Muscle of leg (tissue), 16 donors: ENCODE measurements at places on chromosomes 5 and 9. TPM values are rescaled to one million over a fixed set of nuclear protein-coding genes. Genes with fewer than 3 reads are reported as not detected.

ZNF367 gene
- total RNA-seq: 5.8 TPM

WNK2 gene
- total RNA-seq: 7.4 TPM

CD74 gene
- total RNA-seq: 50.2 TPM

RAB3C gene
- 0.13 TPM for total RNA-seq

FOXD4L4 gene
- total RNA-seq: 0.04 TPM

SPINK7 gene
- total RNA-seq: not detected

GRCh38 chr9:115328228-115328627 lies 210.3 kb upstream of the TNC start:
- H3K27me3 ChIP-seq: no peaks in the 10 kb centered on the region
- H3K4me3 ChIP-seq: no peak overlapping the region
- H3K4me1 ChIP-seq: no peaks in the 10 kb centered on the region
- no peak for DNase-seq
- no peak overlapping the region for H3K27ac ChIP-seq
- no peaks in the 10 kb centered on the region for H3K36me3 ChIP-seq

DNA sequence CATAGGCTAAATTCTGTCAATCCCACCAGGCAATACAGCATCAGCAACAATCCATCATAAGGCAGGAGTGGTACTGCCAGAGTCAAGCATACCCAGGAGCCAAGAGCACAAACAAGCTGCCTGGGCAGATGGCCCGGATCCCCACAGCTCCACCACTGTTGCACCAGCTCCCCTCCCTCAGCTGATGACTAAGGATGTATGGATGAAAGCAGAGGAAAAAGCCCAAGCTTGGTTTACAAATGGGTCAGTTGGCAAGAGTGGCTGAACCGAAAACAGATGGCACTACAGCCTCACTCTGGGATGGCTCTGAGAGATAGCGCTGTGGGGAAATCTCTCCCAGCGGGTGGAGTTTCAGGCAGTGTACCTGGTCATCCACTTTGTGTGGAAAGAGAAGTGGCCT lies 29.4 kb downstream of the DROSHA start:
- no peaks in the 10 kb centered on the region for H3K4me1 ChIP-seq
- no peaks in the 10 kb centered on the region for H3K27me3 ChIP-seq
- H3K36me3 ChIP-seq: peaks cover 67% of the 10 kb centered on the region
- H3K27ac ChIP-seq: no peak overlapping the region
- no peak overlapping the region for H3K4me3 ChIP-seq

- no peak overlapping the region for H3K4me3 ChIP-seq
- no peaks in the 10 kb centered on the region for H3K36me3 ChIP-seq
- H3K27me3 ChIP-seq: no peaks in the 10 kb centered on the region
- H3K27ac ChIP-seq: no peak overlapping the region
- no peaks in the 10 kb centered on the region for H3K4me1 ChIP-seq
- DNase-seq: no peak
Observed at GRCh38 chr5:30237189-30237588, 956.3 kb upstream of the CDH6 start.

- peaks cover 2% of the 10 kb centered on the region for H3K4me1 ChIP-seq
- no peaks in the 10 kb centered on the region for H3K27me3 ChIP-seq
- H3K36me3 ChIP-seq: no peaks in the 10 kb centered on the region
- no peak overlapping the region for H3K4me3 ChIP-seq
Observed at GRCh38 chr9:81470864-81471263, 218.5 kb downstream of the TLE1 start.

GRCh38 chr9:102087141-102087540 lies 348.7 kb upstream of the GRIN3A start:
- H3K27ac ChIP-seq: no peak overlapping the region
- no peaks in the 10 kb centered on the region for H3K4me1 ChIP-seq
- no peaks in the 10 kb centered on the region for H3K36me3 ChIP-seq
- no peaks in the 10 kb centered on the region for H3K27me3 ChIP-seq

DNA sequence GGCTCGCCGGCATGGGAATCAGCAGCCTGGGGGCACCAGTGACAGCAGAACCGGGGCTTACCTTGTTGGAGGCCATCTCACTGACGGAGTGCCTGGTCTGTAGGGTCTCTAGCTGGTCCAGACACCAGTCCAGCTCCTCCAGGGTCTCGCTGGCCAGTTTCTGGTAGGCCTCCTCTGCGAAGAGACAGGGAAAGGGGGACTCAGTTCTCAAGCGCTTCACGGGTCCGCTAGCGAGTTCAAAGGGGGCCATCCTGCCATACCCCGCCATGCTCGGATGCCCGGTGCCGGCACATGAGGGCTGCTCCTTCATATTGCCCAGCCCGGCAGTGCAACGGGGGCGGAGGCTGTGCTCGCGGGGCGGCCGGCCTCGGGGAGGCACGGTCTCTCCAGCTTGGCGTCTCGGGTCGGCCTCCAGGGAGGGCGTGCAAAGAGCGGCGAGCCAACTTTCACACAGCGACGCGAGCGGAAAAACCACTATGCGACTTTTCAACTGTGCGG lies 456.0 kb downstream of the RAB3C start:
- no peak for DNase-seq
- H3K27ac ChIP-seq: peak overlapping the region; percentile 80
- H3K4me1 ChIP-seq: peaks cover 15% of the 10 kb centered on the region
- H3K36me3 ChIP-seq: no peaks in the 10 kb centered on the region

DNA sequence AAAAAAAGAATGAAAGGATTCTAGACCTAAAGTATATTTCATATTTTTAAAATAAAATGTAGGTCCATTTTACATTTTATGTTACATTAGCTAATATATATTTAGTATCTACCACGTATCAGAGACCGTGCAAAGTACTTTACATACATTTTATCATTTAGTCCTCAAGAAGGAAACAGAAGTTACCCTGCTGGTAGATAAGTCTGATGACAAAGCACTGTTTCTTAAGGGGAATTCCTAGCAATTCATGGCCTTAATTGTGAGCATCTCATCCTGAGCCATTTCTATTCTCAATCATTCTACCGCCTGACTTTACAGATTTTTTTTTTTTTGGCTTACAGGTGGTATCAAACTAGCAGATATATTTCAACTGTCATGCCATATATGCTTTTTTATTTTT lies 367.7 kb downstream of the PRELID2 start:
- DNase-seq: no peak
- H3K4me1 ChIP-seq: no peaks in the 10 kb centered on the region
- no peak overlapping the region for H3K4me3 ChIP-seq
- no peak overlapping the region for H3K27ac ChIP-seq

GRCh38 chr9:27473111-27473529 lies 51.0 kb upstream of the IFNK start:
- H3K4me3 ChIP-seq: no peak overlapping the region
- H3K36me3 ChIP-seq: no peaks in the 10 kb centered on the region
- no peaks in the 10 kb centered on the region for H3K27me3 ChIP-seq
- DNase-seq: peak; percentile 67
- H3K27ac ChIP-seq: no peak overlapping the region

GRCh38 chr9:95819636-95820035 lies 55.9 kb upstream of the ERCC6L2 start:
- H3K27me3 ChIP-seq: no peaks in the 10 kb centered on the region
- no peak overlapping the region for H3K4me3 ChIP-seq
- H3K4me1 ChIP-seq: no peaks in the 10 kb centered on the region
- DNase-seq: no peak

DNA sequence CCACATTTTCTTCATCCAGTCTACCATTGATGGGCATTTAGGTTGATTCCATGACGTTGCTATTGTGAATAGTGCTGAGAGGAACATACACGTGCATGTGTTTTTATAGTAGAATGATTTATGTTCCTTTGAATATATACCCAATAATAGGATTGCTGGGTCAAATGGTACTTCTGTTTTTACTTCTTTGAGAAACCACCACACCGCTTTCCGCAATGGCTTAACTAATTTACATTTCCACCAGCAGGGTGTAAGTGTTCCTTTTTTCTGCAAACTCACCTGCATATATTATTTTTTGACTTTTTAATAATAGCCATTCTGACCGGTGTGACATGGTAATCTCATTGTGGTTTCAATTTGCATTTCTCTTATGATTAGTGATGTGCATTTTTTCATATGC lies 82.2 kb upstream of the RFX3 start:
- H3K36me3 ChIP-seq: no peaks in the 10 kb centered on the region
- H3K27me3 ChIP-seq: no peaks in the 10 kb centered on the region
- no peak overlapping the region for H3K27ac ChIP-seq
- no peaks in the 10 kb centered on the region for H3K4me1 ChIP-seq

GRCh38 chr5:1881098-1881572 lies 1.6 kb downstream of the IRX4 start:
- no peak overlapping the region for H3K27ac ChIP-seq
- no peaks in the 10 kb centered on the region for H3K36me3 ChIP-seq
- peaks cover 26% of the 10 kb centered on the region for H3K4me1 ChIP-seq
- DNase-seq: no peak
- H3K4me3 ChIP-seq: no peak overlapping the region

DNA sequence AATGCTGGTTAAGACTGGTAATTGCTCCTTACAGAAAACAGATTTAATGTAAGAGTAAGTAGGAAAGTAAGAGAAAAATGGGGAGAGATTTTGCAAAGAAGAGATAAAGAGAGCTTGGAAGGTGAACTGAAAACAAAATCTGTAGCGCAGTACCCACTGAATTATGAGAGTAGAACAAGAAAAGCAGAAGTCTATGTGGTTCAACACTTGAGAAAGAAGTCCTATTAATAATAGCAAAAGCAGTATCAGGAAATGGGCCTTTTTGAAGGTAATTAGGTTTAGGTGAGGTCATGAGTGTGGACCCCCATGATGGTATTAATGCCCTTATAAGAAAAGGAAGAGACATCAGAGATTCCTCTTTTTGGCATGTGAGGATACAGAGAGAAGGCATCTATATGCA lies 460.6 kb downstream of the CETN3 start:
- H3K4me1 ChIP-seq: no peaks in the 10 kb centered on the region
- no peak overlapping the region for H3K4me3 ChIP-seq
- DNase-seq: no peak
- no peak overlapping the region for H3K27ac ChIP-seq
